Activated naive CD4-positive, alpha-beta T cell treated with anti-CD3 and anti-CD28 coated beads, Interleukin-2, amount 50 U/mL, for 16 hours (primary cell): ENCODE measurements at places on chromosomes 6 and 20.

DNA sequence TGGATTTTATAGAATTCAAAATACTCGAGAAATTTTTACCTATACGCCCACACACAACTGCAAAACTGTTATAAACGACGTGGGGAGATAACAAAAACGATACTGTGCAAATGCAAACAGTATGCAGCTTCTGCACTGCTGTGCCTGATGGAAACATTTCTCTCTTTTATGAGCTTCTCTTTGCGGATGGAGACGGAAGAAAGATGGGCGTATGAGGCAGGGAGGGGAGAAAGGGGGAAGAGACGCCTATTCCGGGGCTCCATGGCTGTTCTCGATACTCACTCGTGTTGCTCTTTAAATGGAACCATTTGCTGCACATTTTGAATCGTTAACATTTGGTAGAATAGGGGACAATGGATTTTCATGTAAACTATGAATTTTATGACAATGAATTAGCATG is 69.1 kb upstream of the EXOC2 start:
- no peak for DNase-seq

DNA sequence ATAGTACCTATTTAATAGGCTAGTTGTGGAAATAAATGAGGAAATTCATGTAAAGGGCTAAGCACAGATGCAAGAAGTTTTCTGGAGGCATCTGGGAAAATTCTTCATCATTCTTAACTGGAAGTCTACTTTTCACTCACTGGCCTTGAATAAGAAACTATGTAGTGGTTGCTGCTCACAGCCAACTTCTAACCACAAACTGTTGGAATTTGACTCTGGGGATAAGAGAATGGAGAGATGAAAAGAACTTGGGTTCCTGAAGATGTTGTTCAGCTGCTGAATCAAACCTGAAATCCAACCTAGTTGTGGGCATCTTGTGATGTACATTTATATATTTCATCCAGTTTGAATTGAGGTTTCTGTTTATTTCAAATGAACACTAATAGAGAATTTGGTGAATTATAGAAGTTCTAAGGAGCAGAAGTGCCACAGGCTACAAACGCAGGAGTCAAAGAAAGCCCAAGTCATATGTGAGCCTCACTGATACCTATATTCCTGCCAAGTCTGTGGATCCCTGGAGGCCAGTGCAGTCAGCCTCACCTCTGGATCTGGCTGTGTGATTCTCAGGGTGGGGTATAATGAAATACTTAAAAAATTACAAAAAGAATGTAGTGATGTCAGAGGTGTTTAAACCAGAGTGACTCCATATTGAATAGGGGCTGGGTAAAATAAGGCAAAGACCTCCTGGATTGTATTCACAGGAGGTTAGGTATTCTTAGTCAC is 18.7 kb upstream of the MEI4 start:
- no peak for DNase-seq

DNA sequence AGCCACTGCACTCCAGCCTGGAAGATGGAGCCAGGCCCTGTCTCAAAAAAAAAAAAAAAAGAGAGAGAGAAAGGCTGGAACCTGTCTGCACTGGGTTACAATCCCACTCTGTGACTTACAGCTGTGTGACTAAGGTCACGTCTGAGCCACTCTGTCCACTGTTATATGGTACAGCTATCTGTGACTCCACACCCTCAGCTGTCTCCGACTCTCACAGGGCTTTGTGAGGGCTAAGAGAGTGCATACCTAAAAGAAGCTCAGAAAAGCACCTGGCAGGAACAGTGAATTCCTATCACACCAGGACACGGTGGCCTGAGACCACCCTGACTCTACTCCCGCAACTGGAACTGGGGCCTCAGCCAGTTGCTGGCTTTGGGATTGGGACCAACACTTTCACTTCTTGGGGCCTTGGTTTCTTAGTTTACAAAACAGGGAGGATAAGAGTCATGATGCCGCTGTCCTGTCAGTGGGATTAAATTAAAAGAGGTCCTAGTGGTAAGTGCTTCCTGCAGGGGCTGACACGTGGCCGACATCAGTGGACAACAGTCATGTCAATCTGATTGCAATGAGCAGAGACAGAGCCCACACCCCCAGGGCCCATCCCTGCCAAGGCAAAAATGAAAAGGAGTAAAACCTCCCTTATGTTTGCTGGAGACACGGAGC is 5.7 kb upstream of the CD93 start:
- no peak for DNase-seq

GRCh38 chr6:138659998-138660397 is 113.6 kb upstream of the CCDC28A start:
- DNase-seq: no peak

GRCh38 chr20:24842918-24843715 is 106.0 kb upstream of the CST7 start:
- no peak for DNase-seq

DNA sequence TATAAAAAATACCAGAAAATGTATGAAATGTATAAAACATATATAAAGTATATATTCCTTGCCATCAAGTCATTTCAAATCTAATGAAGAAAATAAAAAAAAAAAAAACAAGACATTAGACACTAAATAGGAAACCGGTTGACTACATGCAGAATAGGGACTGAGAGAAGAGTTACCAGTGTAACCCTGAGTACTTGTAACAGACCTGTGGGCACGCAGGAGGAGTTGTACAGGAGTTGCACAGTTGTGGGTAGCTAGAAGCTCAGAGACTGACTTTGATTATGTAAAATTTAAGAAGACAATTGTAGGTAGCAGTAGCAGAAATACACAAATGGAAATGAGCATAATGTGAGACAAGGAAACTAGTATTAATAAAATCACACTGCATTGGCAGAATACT is 112.4 kb upstream of the DST start:
- DNase-seq: no peak

DNA sequence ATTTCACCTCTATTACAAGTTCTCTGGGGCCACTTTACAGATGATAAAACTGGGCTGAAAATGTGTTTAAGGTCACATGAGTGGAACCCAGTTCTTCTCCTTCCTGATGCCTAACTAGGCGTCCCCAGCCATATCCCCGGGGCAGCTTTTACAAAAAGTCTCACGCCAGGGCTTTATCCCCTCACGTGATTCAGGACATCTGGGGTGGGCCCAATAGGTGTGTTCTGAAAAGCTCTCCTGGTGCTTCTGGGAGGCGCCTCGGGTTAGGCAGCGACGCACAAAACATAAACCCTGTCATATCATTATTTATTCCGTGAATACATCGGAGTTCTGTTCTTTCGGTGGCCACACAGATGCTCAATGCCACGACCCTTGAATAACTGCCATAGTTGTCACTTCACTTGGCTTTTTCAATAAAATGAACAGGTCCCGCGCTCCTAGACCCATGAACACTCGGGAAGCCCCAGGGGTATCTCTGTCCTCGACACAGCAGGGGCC is 32.1 kb downstream of the SF3B5 start:
- no peak for DNase-seq

- no peak for DNase-seq
Measured at GRCh38 chr20:45268531-45268930, 14.2 kb upstream of the SLPI start.

DNA sequence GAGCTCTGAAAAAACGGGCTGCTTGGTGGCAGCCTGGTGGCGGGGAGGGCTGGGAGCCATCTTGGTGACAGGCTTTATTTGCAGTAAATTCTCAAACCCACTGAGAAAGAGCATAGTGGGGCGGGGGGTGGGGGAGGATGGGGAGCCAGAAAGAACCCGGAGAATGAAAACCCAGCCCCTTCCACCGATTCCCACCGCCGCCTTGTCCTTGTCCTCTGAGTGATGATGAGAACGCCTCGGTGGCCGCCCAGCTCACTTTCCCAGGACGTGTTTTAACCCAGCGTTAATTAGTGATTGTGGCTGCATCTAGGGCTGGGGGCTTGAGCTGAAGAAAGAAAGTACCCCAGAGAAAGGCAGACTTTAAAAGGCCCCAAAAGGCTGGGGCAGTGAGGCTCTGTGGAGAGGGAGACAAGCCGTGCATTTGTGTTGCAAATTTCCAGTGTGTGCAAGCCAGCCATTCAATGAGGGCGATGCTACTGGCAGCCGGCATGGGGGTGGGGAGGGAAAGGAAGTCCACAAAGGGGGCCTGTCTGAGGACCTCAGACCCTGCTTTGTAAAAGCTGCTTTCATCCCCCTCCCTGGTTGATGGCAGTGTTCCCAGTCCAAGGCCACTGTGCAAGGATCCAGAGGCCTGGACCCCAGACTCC is 6.2 kb upstream of the GHRH start:
- DNase-seq: no peak

DNA sequence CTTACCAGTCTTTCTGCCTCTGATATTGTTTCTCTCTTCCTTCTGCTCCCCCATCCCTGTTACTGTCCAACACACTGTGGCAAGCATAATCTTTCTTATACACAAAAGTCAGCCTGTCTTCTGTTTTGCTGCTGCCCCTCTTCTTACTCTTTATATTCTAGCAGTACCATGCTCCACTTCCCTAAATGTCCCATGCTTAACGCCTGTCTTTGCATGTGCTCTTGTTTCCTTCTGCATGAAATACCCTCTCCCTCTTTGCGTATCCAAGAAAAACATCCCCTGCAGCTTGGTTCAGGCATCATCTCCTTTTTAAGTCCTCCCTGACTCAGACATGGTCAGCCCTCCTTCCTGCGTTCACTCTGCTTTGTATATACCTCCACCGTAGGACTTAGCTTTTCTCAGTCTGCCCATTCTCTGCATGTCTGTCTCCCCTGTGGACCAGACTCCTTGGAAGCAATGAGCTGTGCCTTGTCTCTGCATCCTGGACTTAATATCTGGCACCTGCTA is 103.9 kb downstream of the CTNNBL1 start:
- DNase-seq: no peak

DNA sequence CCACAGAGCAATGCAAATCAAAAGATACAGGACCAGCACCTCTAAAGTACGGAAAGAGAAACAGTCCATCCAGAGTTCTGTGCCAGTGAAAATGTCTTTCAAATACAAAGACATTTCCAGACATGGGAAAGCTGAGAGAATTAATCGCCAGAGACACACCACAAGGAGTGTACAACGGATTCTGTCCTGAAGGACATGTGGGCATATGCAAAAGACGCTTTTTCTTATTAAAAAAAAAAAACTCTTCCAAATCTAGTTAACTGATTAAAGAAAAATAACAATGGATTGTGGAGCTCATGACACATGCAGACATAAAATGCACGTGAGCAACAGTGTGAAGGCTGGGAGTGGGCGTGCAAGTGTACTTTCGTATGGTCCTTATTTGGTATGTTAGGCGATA is 22.8 kb downstream of the KIF25 start:
- DNase-seq: no peak

GRCh38 chr6:94511502-94512088 is 1065.7 kb upstream of the MANEA start:
- DNase-seq: peak; percentile 5

DNA sequence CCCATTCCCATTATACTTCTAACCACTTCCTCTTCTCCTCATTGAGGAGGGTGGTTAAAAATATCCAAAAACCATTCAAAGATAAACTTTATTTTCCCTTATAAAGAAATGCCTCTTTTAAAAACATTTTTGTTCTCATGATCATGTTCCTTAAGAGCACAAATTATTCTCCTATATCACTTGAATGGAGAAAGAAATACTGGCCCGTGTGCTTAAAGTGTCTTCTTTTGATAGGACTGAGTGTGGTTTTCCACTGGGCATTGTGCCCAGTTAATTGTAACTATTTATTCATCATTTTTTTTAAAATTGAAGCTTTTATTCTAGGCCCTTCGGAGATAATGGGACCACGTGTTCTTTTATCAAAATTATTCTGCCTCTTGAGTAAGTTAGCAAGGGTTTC is 871.5 kb downstream of the QKI start:
- no peak for DNase-seq

DNA sequence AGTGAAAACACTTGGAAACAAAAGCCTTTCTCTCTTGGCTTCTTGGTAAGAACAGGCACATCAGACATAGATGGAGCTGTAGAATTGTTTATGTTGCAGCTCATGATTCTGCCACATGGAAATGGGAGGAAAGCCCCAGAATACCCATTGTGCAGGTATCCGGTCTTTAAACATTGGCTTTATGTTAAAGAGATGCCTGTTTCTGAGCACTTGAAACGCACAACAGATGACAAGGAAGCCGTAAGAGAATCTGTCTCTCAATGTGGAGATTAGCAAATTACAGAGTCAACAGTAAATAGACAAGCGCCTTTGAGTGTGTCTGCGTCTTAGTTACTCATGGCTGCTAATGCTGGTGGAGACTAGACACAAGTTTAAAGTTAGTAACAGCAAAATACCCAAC is 10.5 kb downstream of the TNFAIP3 start:
- DNase-seq: no peak

GRCh38 chr20:40323361-40323794 is 365.7 kb downstream of the MAFB start:
- no peak for DNase-seq
